ENCODE measurements at places on chromosomes 12 and 14. TPM values are rescaled to one million over a fixed set of nuclear protein-coding genes. Genes with fewer than 3 reads are reported as not detected.

- H3K36me3 ChIP-seq: no peaks in the 10 kb centered on the region
- no peak for DNase-seq
- no peaks in the 10 kb centered on the region for H3K4me1 ChIP-seq
- no peak overlapping the region for H3K27ac ChIP-seq
- no peaks in the 10 kb centered on the region for H3K27me3 ChIP-seq
These were observed 584.5 kb downstream of the SLC16A7 start for GRCh38 chr12:60180298-60180697.

DNA sequence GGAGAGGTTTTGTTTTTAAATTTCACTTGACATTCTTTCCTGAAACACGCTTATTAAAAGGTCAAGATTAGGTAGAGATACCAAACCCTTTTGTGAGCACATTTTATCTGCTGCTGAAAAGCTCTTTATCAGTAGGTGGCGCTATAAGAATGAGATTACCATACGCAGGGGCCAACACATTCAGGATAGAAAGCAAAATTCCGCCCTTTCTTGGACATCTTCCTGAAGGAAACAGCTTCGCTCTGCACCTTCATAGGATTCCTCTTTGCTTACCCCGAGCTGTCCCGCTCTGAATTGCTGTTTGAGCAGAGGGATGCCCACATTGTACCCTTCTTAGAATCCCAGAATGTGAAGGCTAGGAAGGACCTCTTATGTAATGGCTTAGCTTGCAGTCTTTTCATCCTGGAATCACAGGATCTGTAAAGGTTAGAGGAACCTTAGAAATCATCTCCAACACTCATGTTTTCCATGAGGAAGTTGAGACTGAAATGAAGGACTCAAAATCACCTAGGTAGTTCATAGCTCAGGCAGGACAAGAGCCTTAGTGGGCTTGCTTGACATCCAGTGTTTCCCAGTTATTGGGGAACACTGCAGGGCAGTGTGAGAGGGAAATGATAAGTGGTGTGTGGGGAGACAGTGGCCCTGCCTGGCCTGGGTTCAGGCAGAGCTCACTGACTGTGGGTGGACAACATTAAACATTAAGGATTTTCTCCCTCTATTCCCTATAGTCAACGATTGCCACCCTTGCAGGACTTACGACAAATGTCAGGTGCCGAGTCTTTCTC lies 38.7 kb upstream of the CRY1 start:
- no peak overlapping the region for H3K27ac ChIP-seq
- H3K36me3 ChIP-seq: no peaks in the 10 kb centered on the region
- H3K27me3 ChIP-seq: no peaks in the 10 kb centered on the region
- no peaks in the 10 kb centered on the region for H3K4me1 ChIP-seq

MYH6 gene
- not detected for polyA plus RNA-seq

DNA sequence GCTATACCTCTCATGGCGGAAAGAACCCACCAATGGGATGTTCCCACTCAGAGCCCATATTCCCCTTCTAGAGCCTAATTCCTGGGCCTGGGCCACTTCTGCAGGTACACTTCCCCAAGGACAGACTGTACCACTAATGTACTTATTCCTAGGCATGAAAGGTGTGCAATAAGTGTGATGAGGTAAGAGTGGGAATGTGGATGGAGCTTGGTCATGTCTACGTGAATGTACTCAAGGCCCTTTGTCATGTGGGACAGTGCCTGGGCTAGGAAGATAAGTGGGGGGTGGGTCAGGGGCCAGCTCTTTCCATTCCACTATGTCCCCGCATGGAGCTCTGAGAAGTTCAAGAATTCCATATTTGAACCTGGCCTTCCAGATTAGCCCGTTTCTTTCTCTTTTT lies 63.4 kb upstream of the FUT8 start:
- no peak overlapping the region for H3K27ac ChIP-seq
- H3K36me3 ChIP-seq: no peaks in the 10 kb centered on the region
- H3K4me1 ChIP-seq: peaks cover 9% of the 10 kb centered on the region

DNA sequence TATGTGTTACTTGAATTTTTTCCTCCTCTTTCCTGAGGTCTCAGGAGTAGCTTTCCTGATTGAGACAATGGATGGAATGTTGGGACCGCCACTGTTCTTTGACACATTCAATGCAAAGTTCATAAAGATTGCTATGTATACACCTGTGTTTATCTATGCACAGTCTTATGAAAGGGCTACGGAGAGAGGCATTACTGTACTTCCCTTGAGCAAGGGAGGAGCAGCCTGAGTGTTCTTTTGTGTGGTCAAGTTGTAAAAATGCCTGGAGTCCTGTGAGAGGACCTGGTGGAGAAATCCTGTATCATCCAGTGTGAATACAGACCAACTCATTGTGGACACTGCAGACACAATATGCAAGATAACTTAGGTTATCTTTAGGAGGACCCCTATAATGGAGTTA lies 1.2 kb downstream of the SRGAP1 start:
- no peak overlapping the region for H3K27ac ChIP-seq
- no peaks in the 10 kb centered on the region for H3K27me3 ChIP-seq
- peak overlapping the region; percentile 83 for H3K4me3 ChIP-seq
- DNase-seq: no peak
- peaks cover 6% of the 10 kb centered on the region for H3K4me1 ChIP-seq
- H3K36me3 ChIP-seq: no peaks in the 10 kb centered on the region

ADAM21 gene
- polyA plus RNA-seq: 0.10 TPM

GRCh38 chr12:93707836-93708235 lies 30.7 kb downstream of the CRADD start:
- DNase-seq: no peak
- no peaks in the 10 kb centered on the region for H3K36me3 ChIP-seq
- H3K4me1 ChIP-seq: peaks cover 2% of the 10 kb centered on the region
- H3K4me3 ChIP-seq: no peak overlapping the region

- no peaks in the 10 kb centered on the region for H3K4me1 ChIP-seq
- no peak overlapping the region for H3K4me3 ChIP-seq
- H3K36me3 ChIP-seq: no peaks in the 10 kb centered on the region
- H3K27me3 ChIP-seq: no peaks in the 10 kb centered on the region
- no peak for DNase-seq
These were observed 87.5 kb downstream of the DUSP16 start for GRCh38 chr12:12474931-12475795.

DNA sequence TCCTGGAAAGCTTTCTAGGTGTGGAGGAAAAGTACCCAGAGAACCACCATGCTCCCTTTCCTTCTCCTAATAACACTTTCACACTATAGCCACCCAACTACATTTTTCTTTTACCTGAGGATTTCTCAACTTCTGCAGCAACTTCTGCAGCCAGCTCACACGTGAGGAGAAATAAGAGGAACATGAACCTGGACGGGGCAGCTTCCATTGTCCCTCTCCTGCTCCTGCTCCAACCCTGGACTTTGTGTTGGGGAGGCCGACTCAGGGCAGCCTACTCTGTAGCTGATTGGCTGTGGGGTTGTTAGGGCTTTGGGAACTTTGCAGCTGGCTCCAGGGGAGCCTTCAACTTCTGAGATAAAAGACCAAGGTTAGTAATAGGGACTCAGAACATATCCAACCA lies at the start of gene ERP27:
TSS of gene ERP27 (minus strand) at position 237 of the 400 bp plus-strand sequence. CDS start at position 208, 29 bp downstream.
- no peak within 1 kb of the TSS for H3K4me3 ChIP-seq
- DNase-seq: no peak
- no peaks in the 10 kb centered on the region for H3K4me1 ChIP-seq
- no peaks in the 10 kb centered on the region for H3K36me3 ChIP-seq

- H3K36me3 ChIP-seq: no peaks in the 10 kb centered on the region
- no peak overlapping the region for H3K27ac ChIP-seq
- H3K4me1 ChIP-seq: peaks cover 2% of the 10 kb centered on the region
- H3K4me3 ChIP-seq: no peak overlapping the region
- no peak for DNase-seq
- H3K27me3 ChIP-seq: no peaks in the 10 kb centered on the region
These were observed 74.8 kb upstream of the FRMD6 start for GRCh38 chr14:51576879-51577278.

GRCh38 chr14:55301437-55302121 lies 30.4 kb downstream of the FBXO34 start:
- no peaks in the 10 kb centered on the region for H3K36me3 ChIP-seq
- no peak overlapping the region for H3K27ac ChIP-seq
- no peaks in the 10 kb centered on the region for H3K27me3 ChIP-seq
- peaks cover 10% of the 10 kb centered on the region for H3K4me1 ChIP-seq
- no peak overlapping the region for H3K4me3 ChIP-seq

TAS2R19 gene
- polyA plus RNA-seq: 0.45 TPM

RAPGEF3 gene
- 16.9 TPM for polyA plus RNA-seq

DNA sequence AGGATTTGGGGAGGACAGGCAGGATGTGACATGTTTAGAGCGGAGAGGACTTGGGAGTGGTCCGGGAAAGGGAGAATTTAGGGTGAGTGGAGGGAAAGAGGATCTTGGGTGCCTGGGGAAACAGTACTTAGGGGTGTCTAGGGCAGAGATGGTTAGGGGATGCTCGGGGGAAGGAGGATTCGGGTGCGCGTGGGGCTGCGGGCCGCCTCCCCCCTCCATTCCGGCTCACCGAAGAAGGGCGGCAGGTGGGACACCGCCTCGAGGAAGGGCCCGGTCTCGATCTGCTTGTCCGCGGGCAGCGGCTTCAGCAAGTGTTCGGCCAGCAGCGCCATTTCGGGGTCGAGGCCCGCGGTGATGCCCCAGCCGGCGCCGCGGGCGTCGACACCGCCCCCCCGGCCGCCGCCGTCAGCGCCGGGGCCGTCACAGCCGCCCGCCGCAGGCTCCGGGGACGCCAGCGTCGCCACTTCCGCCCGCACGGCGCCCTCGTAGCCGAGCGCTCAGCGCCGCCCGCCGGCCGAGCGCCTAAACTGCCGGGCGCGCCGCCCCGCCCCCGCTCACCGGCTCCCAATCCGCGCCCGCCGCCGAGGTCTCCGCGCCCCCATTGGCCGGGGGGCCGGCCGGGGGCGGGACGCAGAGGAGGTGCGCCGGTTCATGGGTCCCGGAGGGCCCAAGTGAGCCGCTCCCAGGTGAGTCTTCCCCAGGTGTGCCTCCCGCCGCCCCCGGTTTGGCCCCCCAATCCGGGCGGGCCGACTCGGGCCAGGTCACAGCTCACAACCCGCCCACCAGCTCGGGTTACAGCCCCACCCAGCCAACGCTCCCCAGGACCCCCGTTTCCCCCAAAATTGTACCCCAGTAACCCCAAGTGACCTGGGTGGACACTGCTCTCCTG lies at the start of gene GLTP:
TSS of gene GLTP (minus strand) at position 499 of the 889 bp plus-strand sequence. CDS start at position 332, 167 bp downstream.
- DNase-seq: peak; percentile 91
- peak within 1 kb of the TSS; percentile 68 for H3K4me3 ChIP-seq
- peak within 1 kb of the TSS; percentile 63 for H3K27ac ChIP-seq
- H3K36me3 ChIP-seq: no peaks in the 10 kb centered on the region
- H3K27me3 ChIP-seq: no peaks in the 10 kb centered on the region

- no peak for DNase-seq
- H3K36me3 ChIP-seq: no peaks in the 10 kb centered on the region
- no peaks in the 10 kb centered on the region for H3K4me1 ChIP-seq
These were observed 23.3 kb downstream of the RERGL start for GRCh38 chr12:18066666-18067065.

DNA sequence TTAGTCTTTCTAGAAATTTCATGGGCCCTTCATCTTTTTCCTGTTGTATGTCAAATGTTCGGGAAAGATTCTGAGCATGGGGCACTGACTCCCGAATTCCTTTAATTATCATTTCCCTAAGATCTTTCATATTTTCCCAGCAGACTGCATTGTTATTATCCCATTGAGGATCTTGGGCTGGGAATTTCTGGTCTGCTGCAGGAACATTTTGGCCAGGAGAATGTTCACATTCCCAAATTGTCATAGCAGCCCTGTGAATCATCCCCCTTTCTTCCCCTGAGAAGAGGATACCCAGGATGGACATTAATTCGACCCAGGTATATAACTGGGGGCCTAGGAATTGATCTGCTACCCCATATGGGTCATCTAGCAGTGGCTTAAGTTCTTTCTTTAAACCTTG lies 112.5 kb downstream of the RIN3 start:
- no peak overlapping the region for H3K27ac ChIP-seq
- no peaks in the 10 kb centered on the region for H3K4me1 ChIP-seq
- H3K36me3 ChIP-seq: no peaks in the 10 kb centered on the region
- H3K27me3 ChIP-seq: no peaks in the 10 kb centered on the region

- no peak overlapping the region for H3K27ac ChIP-seq
- no peaks in the 10 kb centered on the region for H3K4me1 ChIP-seq
- DNase-seq: no peak
- H3K27me3 ChIP-seq: no peaks in the 10 kb centered on the region
- H3K4me3 ChIP-seq: no peak overlapping the region
These were observed 60.3 kb upstream of the BCL2L14 start for GRCh38 chr12:12010277-12011039.

DNA sequence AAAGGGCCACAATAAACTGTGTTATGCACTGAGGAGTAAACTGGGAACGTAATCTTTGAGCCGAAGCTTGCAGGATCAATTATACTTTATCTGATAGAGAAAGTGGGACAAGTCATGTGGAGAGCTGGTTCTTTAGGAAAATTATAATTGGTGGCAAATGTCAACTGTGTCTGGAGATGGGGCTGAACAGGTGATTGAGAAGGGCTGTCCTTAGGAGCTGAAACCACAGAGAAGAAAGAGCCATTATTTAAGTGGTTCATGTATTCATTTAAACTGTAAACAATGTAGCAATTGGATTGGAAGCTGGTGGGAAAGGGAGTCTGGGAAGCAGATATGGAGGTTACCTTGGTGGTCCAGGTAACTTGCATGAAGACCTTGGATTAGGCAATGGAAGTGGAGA lies 193.1 kb downstream of the NPAS3 start:
- no peak for DNase-seq
- H3K4me3 ChIP-seq: no peak overlapping the region
- H3K27ac ChIP-seq: no peak overlapping the region

FAM186B gene
- polyA plus RNA-seq: 0.46 TPM

- DNase-seq: no peak
- H3K36me3 ChIP-seq: no peaks in the 10 kb centered on the region
- no peaks in the 10 kb centered on the region for H3K4me1 ChIP-seq
- no peak overlapping the region for H3K27ac ChIP-seq
- no peaks in the 10 kb centered on the region for H3K27me3 ChIP-seq
- H3K4me3 ChIP-seq: no peak overlapping the region
These were observed 123.0 kb downstream of the RPS29 start for GRCh38 chr14:49463146-49463545.

- no peak for DNase-seq
- no peaks in the 10 kb centered on the region for H3K27me3 ChIP-seq
- H3K36me3 ChIP-seq: no peaks in the 10 kb centered on the region
- no peak overlapping the region for H3K27ac ChIP-seq
These were observed 75.0 kb downstream of the TRMT5 start for GRCh38 chr14:60905923-60906322.

DNA sequence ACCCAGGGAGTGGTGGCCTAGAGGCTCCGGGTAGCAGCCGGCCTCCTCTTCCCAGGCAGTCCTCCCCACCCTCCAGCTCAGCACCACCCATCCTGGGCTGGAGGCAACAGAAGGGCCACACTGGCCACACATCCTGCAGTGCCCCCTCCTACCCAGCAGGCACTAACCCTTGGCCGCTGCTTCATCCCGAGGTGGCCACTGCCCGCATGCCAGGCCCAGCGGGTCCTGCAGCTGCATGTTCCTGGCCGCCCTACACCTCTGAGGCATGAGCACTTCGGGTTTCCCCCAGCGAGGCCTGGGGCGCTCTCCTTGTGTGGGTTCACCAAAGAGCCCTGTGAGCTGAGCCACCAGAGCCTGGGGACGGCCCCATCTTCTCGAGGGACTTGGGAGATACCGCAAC lies 61.4 kb downstream of the CCNK start:
- no peak overlapping the region for H3K4me3 ChIP-seq
- H3K27me3 ChIP-seq: no peaks in the 10 kb centered on the region
- H3K4me1 ChIP-seq: peaks cover 4% of the 10 kb centered on the region
- H3K27ac ChIP-seq: no peak overlapping the region
- no peaks in the 10 kb centered on the region for H3K36me3 ChIP-seq

- no peak overlapping the region for H3K27ac ChIP-seq
- no peaks in the 10 kb centered on the region for H3K4me1 ChIP-seq
- H3K27me3 ChIP-seq: no peaks in the 10 kb centered on the region
- no peak overlapping the region for H3K4me3 ChIP-seq
- no peak for DNase-seq
These were observed 3.2 kb upstream of the CLEC4C start for GRCh38 chr12:7750350-7750749.
